ENCODE measurements at places on chromosomes 11 and 22.
A peak's percentile ranks its signal among the peaks of the same experiment; 100 is the strongest.

- DNase-seq: no peak
Observed at GRCh38 chr22:47389201-47389600, 626.8 kb downstream of the TBC1D22A start.

GRCh38 chr11:128814856-128815705 is 52.0 kb downstream of the KCNJ1 start:
- DNase-seq: no peak

DNA sequence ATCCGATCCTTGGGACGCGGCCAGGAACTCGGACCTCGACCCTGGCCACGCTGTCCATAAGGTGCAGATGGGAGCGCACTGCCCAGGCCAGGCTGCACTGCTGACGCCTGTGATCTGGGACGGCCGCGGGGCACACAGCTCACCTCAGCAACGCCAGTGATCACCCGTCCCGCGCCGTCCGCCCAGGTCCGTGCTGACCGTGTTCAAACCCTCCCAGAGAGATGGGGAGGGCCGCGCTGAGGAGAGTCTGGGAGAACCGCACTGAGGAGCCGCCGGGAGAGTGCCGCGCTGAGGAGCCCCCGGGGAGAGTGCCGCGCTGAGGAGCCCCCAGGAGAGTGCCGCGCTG is 636 bp downstream of the KCNQ1OT1 start:
- DNase-seq: peak; percentile 20

DNA sequence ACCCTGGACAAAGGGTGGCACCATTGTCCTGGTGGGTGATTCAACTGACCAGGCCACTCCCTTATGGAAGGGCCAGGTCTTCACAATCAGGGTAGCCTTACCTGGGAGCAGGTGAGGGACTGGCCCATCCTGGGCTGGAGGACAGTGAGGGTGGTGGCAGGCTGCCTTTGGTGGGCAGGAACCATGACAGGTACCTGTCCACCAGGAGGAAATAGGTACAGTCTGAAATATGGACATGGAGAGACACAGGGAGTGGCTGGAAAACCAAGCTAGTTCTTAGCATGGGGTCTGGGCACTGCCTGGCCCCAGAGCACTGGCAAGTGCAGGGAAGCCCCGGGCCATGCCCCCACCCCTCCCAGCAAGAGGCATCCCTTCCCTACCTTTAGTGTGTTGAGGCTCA is 113.8 kb downstream of the MED15 start:
- DNase-seq: no peak

GRCh38 chr22:49411236-49411635 is 416.4 kb downstream of the BRD1 start:
- no peak for DNase-seq

- no peak for DNase-seq
Observed at GRCh38 chr11:26096451-26096850, 235.5 kb upstream of the ANO3 start.

DNA sequence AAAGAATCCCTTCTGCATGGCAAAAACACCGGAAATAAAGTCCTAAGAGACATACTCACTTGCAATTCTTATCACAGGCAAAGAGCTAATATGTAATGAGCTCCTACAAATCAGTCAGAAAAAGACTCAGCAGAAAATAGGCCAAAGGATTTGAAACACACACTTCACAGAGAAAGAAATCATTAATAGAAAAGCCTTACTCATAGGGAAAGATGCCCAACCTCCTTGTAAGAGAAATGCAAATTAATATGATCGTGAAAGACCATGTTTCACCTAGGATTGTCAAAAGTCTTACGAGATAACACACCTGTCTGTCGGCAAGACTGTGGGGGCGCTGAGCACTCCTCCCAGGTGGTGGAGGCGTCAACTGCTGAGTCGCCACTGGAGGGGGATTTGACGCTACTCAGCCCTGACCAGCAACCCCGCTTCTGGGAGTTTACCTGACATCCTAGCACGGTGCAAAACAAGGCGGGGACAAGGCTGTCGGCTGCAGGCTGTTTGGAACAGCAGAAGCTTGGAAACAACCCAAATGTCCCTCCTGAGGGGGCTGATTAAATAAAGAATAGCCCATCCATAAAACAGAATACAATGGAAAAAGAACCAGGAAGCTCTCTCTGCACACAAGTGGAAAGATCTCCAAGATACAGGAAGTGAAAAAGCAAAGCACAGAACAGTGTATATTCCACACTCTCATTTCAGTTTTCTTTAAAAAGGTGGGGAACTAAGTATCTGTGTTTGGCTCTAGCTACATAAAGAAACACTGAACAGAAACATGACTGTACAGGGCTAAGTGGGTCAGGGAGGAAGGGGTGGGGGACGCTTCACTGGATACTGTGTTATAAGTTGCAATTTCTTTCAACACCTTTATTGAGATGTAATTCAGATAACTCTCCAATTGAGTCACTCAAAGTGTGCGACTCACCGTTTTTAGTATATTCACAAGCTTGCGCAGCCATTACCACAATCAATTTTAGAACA is 11.5 kb downstream of the CSNK1E start:
- DNase-seq: peak; percentile 52

DNA sequence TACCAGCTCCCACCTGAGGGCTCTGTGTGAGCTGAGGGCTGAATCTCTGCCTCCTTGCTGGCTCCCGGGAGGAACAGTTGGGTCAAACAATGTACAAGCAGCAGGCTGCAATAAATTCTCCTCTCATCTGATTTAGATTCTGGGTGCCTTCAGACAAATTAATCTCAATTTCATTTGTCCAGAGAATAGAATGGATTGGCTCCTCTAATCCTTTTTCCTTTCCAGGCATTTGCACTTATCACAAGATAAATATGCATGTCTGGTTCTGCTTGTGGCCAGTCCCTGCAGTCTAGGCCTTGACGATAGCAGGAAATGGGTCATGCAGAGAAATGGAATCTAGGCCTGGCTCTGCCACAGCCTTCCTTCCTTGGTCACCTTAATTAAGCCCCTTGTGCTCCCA is 28.7 kb downstream of the UPB1 start:
- no peak for DNase-seq

GRCh38 chr11:77882396-77882795 is 61.5 kb downstream of the AAMDC start:
- no peak for DNase-seq

- no peak for DNase-seq
Observed at GRCh38 chr11:69956669-69957190, 121.4 kb upstream of the ANO1 start.

DNA sequence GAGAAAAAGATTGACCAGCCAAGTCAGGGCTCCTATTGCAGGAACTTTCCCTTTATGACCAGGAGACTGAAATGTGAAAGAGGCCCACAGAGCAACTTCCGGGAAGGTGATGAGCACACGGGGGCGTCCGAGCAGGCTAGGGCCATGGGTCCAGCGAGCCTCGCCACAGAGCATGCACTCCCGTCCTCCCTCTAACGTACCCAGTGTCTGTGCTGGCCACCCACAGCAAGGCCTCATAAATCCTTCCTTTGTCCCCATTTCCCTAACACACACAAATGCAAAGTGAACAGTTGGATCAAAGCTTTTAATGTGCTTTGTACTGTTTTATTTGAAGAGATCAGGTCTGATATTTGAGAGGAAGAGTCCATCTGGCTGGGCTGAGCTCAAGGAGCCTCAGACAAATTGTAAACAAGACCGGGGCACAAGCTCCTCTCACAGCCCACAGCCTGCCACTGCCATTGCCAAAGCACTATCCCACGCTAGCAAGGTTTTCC is 44.3 kb downstream of the BLID start:
- no peak for DNase-seq

- no peak for DNase-seq
Observed at GRCh38 chr11:19237381-19237780, 3.4 kb downstream of the E2F8 start.

- DNase-seq: no peak
Observed at GRCh38 chr11:132142554-132142953, 772.1 kb downstream of the NTM start.

DNA sequence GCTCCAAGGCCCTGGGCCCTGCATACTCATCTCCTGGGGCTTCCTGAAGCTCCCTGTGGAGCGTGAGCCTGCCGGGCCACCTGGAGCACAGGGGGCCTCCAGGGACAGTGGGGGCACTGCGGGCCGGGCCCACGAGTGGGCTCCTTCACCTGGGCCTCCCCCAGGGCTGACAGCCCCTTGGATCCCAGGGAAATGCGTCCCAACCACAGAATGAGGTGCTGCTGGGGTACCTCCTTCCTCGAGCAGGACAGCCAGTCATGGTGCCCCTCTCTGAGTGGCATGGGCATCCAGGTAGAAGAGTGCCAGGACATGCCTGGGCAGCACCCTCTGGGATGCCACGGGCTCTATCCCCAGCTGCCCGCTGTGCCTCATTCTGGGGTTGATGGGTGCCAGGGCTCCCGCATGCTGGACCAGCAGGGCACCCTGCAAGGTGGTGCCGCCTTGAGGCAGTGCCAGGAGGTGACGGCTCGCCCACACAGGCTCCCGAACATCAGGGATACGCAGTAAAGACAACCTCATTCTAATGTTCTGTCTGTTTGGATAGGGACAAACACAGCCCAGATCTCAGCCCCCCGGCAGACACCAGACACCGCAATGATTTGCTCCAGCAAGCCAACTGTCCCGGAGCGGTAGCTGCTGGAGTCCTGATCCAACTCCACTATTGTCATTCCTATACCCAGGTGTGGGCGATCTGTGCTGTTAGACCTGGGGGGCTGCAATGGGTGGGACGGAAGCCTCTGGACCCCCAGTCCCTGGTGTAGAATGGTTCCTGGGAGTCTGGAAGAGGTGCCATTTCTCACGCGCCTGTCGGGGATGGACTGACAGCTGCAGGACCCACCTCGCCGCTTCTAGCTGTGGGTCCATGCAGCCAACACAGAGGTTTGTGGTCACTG is 25.8 kb downstream of the KRTAP5-5 start:
- DNase-seq: no peak

GRCh38 chr11:60182541-60183330 is at the start of gene MS4A6A:
MS4A6A (minus strand) TSS chr11:60183083; CDS start chr11:60181727, 1,356 bp downstream.
- no peak for DNase-seq

GRCh38 chr11:19953909-19954308 is 206.4 kb downstream of the DBX1 start:
- no peak for DNase-seq

DNA sequence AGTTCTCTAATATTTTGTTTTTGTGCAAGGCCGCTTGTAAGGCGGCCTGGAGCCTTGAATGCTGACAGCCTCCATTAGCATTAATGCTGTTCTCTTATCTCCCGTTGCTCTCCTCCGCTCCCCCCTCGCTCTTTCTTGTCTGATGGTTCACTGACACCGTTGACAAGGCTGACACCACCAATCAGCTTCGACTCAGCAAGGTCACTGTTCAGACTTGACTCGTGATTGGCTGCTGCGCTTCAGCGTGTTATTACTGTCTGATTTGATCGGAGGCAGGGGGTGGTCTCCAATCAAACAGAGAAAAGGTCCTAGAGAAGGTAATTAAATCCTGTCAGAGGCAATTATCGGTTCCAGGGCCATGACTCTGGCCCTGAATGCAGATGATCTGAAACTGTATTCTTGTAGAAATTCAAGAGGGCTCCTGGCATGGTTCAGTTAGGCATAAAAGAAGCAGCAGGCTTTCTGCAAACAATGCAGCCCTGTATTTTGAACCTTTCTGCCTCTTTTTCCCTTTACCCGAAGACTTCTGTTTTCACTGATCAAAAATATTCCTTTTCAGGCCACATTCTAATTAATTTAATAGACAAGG is 49.3 kb upstream of the MPPED2 start:
- DNase-seq: no peak

GRCh38 chr11:8268530-8269400 is 5.1 kb upstream of the LMO1 start:
- no peak for DNase-seq

DNA sequence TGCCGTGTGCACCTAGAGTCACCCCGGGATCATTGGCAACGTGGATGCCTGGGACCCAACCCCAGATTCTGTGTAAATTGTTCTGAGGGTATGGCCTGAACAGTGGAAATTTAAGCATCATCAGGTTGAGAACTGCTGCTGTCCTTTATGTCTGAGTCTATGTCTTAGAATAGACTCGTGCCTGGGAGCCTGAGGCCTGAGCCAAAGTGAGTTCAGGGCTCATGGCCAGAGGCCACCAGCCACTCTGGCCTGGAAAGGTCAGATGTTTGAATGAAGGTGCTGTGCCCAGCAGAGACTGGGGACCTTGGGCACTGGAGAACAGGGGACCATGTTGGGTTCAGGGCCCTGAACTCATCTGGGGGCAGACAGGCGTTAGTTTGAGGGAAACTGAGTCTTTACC is 91.1 kb downstream of the MYO18B start:
- no peak for DNase-seq

GRCh38 chr11:60528934-60529333 is 13.7 kb downstream of the MS4A13 start:
- DNase-seq: no peak

DNA sequence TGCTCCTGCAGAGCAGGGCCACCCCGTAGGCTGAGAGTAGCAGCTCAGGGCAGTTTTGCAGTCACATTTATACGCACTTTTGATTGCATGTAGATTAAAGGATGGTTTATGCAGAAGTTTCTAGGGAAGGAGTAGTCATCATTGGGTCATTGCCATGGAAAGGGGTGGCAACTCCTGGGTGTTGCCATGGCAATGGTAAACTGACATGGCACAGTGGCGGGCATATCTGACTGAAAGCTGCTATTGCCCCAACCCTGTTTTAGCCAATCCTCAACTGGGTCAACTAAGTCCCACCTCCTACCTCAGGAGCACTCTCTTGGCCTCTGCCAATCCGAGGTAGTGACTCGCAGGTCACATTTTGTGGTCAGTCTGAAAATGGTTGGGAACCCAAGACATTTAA is 2.4 kb upstream of the ARSA start:
- no peak for DNase-seq

Measured in activated CD4-positive, alpha-beta T cell treated with anti-CD3 and anti-CD28 coated beads for 48 hours (primary cell).